ENCODE measurements at places on chromosomes 7 and 10.

DNA sequence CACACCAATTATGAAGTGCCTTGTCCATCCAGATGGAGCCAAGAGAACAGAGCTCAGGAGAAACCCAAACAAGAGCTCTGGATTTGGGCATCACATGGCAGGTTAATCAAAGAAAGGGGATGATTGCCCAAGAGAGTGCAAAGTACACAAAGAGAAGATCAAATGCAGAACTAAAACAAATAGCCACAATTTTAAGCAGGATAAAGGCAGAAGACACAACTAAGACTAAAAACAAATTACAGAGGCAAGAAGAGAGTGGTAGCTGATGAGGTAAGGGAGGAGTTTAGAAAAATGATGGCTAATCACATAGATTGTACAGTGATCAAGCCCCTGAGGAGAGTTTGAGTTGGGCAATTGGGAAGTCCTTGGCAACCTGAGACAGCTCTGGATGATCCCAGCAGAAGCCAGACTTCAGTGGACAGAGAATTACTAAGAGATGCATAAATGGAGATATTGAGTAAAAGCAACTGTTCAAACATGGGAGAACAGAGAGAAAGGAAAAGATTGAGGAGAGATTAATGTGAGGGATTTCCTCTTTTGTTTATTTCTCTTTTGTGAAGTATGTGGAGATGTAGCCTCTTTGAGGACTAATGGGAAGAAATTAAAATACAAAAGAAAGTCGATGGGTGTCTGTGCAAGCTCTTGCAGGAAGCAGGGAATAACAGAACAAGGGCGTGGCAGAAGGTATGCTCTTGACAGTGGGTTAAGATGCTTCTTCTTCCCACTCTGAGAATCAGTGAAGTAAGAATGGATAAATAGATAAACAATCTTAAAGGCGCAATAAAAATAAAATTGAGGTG is 101.9 kb downstream of the LRRN3 start:
- DNase-seq: no peak

GRCh38 chr10:73043766-73044377 is 52.8 kb downstream of the P4HA1 start:
- no peak for DNase-seq

DNA sequence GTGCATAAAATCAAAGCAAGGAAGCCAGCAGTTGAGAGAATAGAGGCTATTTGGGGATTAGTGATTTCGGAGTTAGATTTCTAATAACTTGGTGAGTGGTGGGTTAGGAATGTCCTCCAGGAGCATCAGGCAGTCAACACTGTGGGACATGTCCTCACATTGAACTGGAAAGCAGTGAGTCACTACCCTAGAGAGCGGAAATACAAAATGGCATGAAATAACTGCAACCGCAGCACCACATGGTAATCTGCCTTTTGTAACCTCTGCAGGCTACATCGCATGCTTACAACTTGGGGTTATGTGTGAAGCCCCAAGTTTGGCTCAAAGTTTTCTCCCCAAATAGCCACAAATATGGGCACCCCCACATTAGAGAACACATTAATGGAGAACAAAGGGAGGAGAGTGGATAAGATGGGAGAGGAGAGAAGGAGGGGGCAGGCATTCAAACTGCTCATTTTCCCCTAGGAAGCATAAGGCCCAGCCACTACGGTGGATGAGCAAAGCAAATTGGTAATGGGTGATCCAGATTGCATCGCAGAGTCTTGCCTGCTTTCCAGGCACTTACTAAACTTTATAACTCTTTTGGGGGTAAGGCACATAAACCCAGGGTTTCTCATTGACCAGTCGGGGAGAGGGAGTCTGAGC is 22.0 kb upstream of the SLF2 start:
- no peak for DNase-seq

DNA sequence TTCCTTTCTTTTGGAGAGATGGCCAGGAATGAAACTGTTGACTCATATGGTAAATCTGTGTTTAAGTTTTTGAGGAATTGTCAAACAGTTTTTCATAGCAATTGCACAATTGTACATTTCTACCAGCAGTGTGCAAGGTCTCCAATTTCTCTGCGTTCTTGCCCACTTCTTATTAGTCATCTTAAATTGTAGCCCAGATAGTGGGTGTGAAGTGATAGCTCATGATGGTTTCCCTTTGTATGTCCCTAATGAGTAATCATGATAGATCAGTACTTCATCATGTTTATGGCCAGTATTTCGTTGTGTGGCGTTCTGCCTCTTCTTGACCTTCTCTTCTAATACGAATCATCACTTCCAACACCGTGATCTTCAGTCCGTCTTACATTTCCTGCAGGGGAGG is 136.3 kb downstream of the DOCK1 start:
- DNase-seq: no peak

- no peak for DNase-seq
Measured at GRCh38 chr10:69847458-69847857, 45.8 kb downstream of the COL13A1 start.

- DNase-seq: no peak
Measured at GRCh38 chr10:33152146-33152545, 182.3 kb downstream of the NRP1 start.

- DNase-seq: no peak
Measured at GRCh38 chr7:22759721-22760120, 32.7 kb downstream of the IL6 start.

DNA sequence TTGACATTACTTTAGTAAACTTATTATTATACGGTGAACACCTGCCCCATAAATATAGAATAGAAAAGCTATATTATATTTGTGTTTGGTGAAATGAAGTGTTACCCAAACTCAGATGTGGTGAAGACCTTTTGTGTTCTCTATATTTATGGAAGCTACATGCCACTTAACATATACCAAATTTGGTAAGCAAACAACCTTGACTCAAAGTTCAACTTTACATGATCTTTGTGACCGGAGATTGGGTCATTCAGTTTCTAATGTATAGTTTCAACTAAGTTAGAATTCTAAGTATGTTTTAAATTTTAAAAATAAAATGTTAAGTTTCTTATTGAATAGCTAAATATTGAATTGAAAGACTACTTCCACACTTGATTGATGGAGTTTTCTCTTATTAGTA is 288.6 kb upstream of the SEMA3D start:
- no peak for DNase-seq

GRCh38 chr10:76902949-76903348 is 734.7 kb downstream of the KCNMA1 start:
- DNase-seq: no peak

- DNase-seq: no peak
Measured at GRCh38 chr7:140923358-140924006, 1.2 kb downstream of the BRAF start.

DNA sequence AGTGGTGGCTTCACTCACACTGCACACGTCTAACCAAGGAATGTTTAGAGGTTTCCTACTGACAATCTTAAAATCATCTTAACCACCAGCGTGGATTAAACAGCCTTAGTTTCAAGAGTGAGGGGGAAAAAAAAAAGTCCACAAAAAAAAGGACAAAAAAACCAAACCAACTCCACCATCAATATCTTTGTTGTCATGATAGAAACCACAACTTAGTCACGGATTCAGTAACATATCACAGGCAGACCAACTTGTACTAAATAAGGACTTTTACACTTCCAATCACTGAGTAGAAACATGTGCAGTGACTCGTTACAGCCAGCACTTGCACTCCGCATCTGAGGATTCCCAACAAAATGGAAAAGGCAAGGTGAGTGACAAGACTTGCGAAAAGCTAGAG is 46.5 kb downstream of the FAM171A1 start:
- no peak for DNase-seq

- peak; percentile 14 for DNase-seq
Measured at GRCh38 chr7:155003092-155003375, at the start of gene PAXIP1. Gene PAXIP1, minus strand, starts transcription at chr7:155003124. Its CDS starts 195 bp downstream, at chr7:155002929.

- DNase-seq: no peak
Measured at GRCh38 chr7:145082366-145083161, 246.7 kb upstream of the TPK1 start.

DNA sequence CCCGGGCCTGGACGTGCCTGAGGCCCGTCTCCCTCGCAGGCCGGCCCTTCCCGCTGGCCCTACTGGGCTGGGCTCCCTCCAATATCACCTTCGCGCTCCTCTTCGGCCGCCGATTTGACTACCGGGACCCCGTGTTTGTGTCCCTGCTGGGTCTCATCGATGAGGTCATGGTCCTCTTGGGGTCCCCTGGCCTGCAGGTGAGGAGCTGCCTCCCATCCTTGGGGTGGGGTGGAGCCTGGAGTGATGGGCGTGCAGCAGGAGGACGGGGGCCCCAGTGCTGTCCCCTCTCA is 2.1 kb downstream of the CYP2W1 start:
- DNase-seq: no peak

DNA sequence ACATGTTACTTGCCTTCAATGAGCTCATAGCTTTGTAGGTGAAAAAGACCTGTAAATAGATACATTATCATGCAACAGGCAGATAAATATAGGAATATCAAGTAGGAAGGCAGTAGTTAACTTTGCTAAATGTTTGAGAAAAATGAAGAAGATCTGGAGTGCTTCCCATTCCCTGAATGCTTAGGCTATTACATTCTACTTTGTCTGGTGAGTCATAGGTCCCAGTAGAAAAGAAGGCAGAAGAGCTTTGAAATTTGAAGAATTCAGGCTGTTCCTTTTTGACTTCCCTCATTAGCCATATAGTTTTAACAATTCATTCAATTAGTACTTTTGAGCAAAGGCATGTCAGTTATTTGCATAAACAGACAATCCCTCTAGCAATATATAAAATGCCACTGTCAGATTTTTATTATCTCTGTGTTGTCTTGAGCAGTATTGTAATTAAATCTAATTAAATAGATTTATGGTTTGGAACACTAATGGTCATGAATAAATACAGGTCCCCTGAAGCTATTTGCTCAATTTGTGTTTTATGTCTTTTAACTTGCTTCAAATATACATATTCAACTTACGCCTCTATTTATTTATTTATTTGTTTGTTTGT is 875.0 kb downstream of the REEP3 start:
- no peak for DNase-seq

GRCh38 chr10:60042262-60042661 is 135.9 kb upstream of the CCDC6 start:
- DNase-seq: no peak

GRCh38 chr7:22853138-22853537 is 30.5 kb upstream of the TOMM7 start:
- DNase-seq: no peak

GRCh38 chr7:71135116-71135515 is 3.2 kb downstream of the GALNT17 start:
- no peak for DNase-seq

- no peak for DNase-seq
Measured at GRCh38 chr7:78383096-78383880, 584.7 kb downstream of the PHTF2 start.

GRCh38 chr10:108521827-108522492 is 1357.5 kb upstream of the SORCS1 start:
- DNase-seq: no peak

DNA sequence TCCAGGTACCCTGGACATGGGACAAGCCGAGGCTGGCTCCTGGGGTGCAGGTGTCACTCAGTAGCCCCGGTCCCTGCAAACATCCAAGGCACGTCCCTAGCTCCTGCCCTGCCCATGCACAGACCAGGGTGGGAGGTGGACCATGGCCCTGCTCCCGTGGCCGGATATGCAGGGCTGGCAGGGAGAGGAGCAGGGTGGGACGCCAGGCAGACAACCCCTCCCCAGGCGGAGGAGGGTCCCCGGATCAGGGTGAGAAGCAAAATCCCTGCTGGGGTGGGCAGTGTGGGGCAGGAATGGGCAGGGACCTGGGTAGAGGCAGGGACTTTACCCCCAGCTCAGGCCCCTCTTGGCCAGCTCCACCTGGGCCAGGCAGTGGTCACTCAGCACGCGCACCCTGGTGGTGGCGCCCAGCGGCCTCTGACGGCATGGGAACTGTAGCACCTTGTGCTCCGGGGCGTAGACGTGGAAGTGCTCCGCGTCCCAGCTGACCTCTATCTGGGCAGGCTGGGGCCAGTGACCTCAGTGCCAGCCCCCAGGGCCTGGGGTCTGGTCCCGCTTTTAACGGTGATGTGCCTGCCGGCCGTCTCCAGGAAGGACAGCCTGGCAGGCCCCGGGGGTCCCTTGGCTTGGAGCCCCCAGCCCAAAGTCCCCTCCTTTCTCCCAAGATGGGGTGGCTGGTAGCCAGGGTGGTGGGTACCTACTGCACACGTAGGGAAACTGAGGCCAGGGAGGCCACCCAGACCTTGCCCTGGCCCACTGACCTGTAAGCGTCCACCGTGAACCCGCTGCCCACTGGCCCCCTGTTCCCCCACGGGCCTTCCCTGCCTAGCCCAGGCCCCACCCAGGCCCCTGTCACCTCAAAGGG is 1.2 kb downstream of the GRIFIN start:
- no peak for DNase-seq

DNA sequence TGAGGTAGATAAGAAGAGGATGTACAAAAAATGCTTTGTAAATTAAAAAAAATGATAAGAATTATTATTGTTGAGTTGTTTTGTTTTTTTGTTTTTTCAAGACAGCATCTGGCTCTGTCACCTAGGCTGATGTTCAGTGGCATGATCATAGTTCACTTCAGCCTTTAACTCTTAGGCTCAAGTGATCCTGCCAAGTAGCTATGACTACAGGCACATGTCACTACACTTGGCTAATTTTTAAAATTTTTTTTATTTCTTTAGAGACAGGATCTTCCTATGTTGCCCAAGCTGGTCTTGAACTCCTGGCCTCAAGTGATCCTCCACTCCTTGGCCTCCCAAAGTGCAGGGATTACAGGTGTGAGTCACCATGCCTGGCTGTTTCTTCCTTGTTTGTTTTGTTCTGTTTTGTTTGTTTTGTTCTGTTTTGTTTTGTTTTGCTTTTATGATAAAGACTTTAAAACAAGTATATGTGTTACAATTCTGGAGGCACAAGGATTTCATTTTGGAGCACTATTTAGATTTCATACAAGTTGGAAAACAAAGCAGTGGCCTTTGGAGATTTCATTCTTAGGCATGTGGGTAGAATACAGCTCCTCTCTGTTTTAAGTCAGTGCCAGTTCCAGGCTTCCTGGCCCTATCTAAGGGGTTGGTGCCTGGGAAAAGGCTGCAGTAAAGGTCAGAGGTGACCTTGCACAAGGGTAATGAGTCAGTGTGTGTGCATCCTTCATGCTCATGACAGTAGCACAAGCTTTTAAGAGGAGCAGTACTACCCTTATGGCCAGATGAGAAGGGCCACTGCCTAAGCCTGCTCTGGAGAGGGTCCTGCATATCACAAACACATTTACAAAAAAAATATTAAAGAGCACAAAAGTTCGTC is 17.9 kb downstream of the FGFBP3 start:
- DNase-seq: no peak

- no peak for DNase-seq
Measured at GRCh38 chr7:123865517-123866117, 20.6 kb downstream of the HYAL4 start.

GRCh38 chr10:76558586-76558985 is 1079.0 kb downstream of the KCNMA1 start:
- DNase-seq: no peak

Data from stimulated activated CD8-positive, alpha-beta memory T cell treated with anti-CD3 and anti-CD28 coated beads, Interleukin-7, amount 100 ng/mL, for 1 hour (primary cell).